GM12892 (cell line): ENCODE measurements at places on chromosomes 7 and 10.
A peak's percentile ranks its signal among the peaks of the same experiment; 100 is the strongest.

GRCh38 chr10:102511583-102512274, 8.0 kb downstream of the SUFU start:
- peak; percentile 37 for DNase-seq

DNA sequence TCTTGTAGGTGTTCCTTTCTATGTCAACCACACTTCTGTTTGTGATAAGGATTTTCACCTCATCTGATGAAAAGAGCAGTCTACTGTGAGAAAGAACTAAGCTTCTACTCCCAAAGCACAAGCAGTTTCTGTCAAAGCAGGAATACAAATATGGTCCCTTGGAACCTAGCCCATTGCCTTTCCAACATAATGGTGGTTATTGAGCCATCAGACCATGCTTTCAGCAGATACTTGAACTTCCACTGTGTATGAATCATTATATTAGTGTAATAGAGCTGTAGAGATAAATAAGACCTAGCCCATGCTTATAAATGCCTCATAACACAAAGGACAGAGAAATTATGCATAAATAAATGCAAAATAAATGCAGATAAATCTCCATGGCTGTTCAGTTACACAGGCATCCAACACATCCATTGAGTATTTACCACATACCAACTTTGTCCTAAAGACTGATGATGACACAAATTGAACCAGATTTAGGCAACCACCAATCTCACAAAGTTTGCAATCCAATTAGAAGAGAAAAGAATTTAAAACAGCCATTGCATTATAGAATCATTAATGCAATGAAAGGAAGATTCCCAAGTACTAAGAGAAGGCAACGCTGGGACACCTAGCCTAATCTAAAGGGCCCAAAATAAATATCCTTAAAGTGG, 729.4 kb upstream of the C7orf33 start:
- DNase-seq = no peak

GRCh38 chr10:36033808-36034207, 391.7 kb upstream of the FZD8 start:
- DNase-seq = no peak

GRCh38 chr7:945147-945555, 9.3 kb downstream of the ADAP1 start:
- DNase-seq = no peak

DNA sequence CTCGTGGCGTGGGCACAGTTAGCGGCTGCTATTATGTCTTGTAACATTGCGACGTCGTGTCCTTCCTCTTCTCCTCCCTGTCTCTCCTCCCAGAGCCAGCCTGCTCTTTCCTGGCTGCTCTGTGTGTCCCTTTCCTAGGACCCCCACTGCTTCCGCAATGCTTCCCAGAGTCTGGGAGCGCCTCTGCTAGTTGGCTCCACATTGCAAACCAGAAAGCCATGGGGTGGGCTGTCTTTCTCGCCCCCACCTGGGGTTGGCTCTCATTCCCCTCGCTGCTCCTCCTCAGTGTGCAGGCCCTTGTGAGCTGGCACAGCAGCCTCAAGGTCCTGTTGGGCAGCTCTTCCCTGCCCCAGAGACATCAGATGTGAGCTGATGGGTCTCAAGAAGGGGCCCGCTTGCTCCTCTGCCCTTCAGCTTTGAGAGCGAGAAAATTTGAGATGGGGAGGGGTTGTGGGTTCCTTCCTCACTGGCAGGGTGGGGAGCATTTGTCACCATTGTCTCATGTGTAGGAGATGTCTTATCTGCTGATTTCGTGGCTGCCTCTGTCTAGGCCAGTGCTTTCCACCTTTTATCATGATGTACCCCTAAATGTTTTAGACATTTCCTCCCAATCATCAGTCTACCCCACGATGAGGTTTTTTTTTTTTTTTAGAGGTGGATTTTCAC, 3.3 kb downstream of the ADAMTS14 start:
- DNase-seq = no peak

DNA sequence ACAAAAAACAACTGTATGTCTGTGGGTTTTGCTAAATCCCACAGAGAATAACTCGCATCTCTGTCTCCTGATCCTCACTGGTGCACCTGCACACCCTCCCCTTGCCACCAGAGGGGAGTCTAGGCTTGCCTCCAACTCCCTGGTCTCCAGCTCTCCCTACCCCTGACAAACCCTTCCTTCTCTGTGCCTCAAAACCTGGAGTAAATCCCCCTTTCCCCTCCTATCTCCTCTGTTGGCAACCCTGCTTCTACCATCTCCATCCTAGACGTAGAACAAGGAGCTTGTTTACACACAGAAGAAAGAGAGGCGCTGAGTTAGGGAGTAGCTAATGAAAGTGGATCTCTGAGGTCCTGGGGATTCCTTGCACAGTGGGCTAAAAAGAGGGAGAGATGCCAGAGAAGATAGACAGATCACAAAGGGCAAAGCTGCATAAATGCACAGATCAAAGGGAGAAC, 6.0 kb downstream of the MBLAC1 start:
- peak; percentile 70 for DNase-seq

- DNase-seq = no peak
These were observed 67.5 kb downstream of the MAD1L1 start for GRCh38 chr7:2165239-2165609.

GRCh38 chr10:96468845-96469244, 44.9 kb downstream of the TLL2 start:
- no peak for DNase-seq

GRCh38 chr10:121865554-121865953, 62.3 kb downstream of the ATE1 start:
- DNase-seq = no peak

DNA sequence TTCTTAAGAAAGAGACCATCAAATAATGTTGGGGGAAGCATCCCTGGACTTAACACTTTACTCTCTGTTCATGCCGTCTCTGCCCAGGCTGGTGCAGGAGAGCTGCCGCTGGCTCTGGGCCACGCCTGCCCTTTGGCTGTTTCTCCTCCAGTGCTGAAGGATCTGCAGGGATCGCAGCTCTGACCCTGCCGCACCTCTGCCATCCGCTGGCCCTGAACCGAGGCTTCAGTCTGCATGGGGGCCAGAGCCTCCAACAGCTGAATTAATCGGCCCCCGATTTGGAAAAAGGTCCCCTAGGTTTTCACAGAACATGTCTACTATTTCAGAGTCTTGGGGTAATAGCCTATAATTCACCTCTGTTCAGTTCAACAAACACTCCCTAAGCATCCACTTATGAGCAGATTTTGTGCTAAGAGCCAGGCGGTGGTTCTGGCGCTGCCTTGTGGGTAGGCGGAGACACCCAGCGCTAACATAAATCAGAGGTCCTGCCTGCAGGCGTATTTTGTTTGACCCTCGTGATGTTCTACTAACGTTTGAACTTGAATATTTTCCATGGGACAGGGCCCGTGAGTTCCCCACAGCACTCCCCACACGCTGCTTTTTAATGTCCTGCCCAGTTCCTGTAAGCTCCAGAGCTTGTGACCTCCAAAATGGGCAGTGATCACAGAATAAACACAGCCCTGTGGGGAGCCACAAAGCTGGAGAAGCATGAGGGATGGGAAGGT, 99.0 kb downstream of the DYNC2I1 start:
- no peak for DNase-seq

- no peak for DNase-seq
These were observed 128.5 kb downstream of the BTAF1 start for GRCh38 chr10:92052088-92052487.

DNA sequence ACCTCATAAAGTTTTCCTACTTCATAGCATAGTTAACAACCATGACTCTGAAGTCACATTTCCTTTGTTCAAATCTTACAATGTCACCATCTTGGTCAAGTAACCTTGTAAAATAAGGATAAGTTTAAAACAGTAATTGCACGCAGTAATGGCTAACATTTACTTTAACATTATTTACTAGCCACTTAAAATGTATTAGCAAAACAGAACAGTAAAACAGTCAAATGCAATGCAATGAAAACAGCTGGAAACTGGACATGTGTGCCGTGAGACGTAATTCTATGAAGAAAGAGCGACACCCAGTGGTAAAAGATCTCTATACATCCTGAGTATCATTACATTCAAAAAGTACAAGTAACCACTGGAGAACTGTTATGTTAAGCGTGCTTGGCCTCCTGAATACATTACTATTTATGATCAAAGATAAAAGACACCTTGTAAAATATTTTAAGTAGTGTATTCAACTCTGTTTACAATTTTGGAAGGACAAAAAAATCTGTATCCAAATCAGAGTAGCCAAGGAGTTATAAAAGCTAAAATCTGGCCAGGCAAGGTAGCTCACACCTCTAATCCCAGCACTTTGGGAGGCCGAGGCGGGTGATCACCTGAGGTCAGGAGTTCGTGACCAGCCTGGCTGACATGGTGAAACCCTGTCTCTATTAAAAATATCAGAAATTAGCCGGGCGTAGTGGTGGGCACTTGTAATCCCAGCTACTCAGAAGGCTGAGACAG, 27.2 kb downstream of the ATE1 start:
- DNase-seq = no peak

DNA sequence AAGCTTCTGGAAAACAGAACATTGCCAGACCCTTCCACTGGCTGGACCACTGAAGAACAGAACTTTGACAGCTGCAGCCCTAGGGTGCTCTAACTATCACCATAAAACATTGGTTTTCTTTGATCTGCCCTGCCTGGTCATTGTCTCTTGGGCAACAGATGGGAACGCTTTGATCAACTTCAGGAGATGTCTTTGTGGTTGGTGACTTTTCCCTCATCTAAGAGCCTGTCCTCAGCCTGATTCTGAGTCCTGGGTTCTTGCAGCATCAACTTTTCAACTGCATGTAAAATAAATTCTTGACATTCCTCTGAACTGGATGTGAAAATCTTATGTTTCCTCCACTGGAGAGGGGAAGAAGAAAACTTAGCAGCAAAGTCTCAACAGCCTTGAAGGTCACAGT, 53.1 kb upstream of the ZNRF2 start:
- DNase-seq = no peak

- DNase-seq = no peak
These were observed 192.1 kb upstream of the PDE1C start for GRCh38 chr7:32262315-32262714.

- DNase-seq = no peak
These were observed 434.3 kb upstream of the IGFBP3 start for GRCh38 chr7:46355331-46355730.

- DNase-seq = no peak
These were observed 376.5 kb upstream of the PRKCQ start for GRCh38 chr10:6956562-6956961.

DNA sequence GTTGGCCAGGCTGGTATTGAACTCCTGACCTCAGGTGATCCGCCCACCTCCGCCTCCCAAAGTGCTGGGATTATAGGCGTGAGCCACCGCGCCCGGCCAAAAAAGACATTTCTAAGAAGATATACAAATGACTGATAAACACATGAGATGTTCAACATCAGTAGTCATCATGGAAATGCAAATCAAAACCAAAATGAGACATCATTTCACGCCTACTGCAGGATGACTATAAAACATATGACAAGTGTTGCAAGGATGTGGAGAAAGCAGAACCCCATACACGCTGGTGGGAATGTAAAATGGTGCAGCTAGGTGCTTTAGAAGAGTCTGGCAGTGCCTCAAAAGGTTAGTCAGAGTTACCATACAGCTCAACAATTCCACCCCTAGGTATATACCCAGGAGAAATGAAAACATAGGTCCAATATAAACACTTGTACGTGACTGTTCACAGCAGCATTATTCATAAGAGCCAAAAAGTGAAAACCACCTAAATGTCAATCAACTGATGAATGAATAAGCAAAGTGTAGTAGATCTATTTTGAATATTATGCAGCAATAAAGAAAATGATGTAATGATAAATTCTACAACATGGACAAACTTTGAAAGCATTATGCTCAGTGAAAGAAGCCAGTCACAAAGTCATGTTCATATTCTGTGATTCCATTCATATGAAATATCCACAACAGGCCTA, 24.5 kb downstream of the TMEM209 start:
- DNase-seq = no peak

GRCh38 chr10:119284679-119285096, 77.3 kb downstream of the GRK5 start:
- DNase-seq = no peak

DNA sequence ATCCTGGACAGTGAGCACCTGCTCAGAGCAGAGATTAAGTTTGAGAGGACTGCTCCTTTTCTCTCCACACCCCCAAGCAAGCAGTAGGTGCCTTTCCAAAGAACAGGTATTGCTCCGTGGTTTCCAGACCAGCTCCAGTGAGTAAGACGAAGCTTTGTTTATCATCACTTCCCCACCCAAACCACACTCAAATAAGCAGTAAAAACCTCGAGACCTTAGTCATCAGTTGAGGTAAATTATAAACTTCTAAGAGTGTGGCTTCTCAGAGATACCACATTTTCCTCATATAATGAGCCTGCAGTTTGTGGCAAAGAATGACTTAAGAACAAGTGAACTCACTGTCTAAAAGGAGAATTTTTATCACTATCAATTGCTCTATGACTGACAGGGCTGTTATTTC, 50.0 kb upstream of the GRB10 start:
- no peak for DNase-seq

- no peak for DNase-seq
These were observed 29.5 kb downstream of the BMPR1A start for GRCh38 chr10:86785968-86786367.

- DNase-seq = peak; percentile 20
These were observed at the start of gene RBM20 for GRCh38 chr10:110643653-110644597. TSS of gene RBM20 (plus strand) at chr10:110644336. CDS start at chr10:110644455, 119 bp downstream.

- DNase-seq = no peak
These were observed 25.3 kb upstream of the GIMAP6 start for GRCh38 chr7:150657526-150657925.

DNA sequence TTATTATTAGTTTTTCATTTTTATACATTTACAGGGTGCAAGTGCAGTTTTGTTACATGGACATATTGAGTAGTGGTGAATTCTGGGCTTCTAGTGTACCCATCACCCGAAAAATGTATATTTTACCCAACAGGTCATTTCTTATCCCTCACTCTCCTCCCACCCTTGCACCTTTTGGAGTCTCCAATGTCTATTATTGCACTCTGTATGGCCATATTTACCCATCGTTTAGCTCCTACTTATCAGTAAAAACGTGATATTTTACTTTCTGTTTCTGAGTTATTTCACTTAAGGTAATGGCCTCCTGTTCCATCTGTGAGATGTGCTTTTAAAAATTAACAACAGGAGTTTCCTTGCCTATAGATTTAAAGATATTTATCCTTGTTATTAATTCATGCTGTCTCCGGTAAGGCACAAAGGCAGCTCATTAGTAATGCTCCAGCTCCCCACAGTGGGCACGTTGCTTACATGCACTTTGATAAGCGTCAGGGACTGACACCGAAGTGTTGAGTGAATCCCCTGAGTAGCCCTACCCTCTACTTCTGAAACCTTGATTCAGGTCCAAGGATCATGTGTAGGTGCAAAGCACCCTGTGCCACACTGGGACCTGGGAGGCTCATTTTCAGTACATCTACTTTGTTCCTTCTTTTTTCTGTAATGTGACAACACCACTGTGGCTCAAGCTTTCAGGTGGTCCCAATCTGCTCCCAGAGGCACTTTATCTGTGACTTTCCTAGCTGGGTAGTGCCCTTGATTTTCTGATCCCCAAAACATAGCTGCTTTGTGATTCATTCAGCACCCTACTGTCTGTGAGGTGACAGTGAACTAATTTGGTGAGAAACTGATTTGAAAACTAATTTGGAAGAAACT, 27.3 kb downstream of the HYAL4 start:
- peak; percentile 11 for DNase-seq

GRCh38 chr10:6977398-6978186, 397.5 kb upstream of the PRKCQ start:
- no peak for DNase-seq
